ENCODE measurements at places on chromosomes 1 and 21.

DNA sequence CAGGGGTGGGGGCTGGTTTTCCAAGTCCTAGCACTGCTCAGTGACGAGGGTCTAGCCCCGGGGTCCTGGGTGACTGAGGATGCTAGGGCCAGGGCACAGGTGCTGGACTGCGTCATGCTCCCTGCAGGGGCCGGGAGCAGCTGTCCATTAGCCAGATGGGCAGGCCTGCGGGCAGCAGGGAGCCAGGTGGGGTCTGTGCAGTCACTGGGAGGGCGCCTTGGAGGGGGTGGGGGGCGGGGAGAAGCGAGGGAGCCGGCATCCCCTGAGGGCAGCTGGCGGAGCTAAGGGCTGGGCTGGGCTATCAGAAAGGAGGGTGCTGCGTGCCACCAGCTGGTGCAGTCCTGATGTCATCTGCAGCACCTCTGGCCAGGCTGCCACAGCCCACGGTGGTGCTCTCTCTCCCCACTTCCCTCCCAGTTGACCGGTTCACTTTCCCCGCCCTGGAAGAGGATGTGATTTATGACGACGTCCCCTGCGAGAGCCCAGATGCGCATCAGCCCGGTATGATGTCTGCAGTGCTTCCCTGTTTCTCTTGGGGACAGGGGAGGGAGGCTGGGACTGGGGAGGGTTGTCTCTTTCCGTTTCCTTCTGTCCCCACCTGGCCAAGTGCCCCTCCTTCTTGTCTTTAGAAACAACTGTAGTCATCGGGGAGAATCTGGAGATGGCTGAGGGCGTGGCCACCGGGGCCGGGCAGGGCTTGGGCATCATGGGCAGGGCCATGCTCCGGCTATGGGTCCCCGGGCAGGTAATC is 63.8 kb downstream of the ARHGEF10L start:
- no peak for DNase-seq

DNA sequence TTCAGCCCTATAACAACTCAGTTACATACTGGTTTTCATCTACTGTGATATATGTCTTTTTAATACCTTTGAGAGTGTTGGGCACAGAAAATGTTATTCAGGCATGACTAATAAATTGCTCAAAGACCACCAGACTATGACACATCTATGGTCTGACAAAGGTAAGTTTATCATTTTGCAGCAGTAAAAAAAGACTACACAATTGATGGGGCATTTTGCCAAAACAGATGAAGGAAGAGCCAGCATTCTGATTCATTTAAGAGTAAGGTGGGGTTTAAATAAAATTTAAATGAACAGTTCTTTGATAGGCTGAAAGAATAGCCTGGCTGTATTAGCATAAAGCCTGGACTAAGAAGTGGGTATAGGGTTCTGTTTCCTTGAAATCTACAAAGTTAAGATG is 8.8 kb upstream of the RNPC3 start:
- no peak for DNase-seq

- DNase-seq = no peak
Observed at GRCh38 chr1:29936031-29936544, 699.8 kb downstream of the PTPRU start.

- no peak for DNase-seq
Observed at GRCh38 chr1:222777463-222777862, 37.4 kb upstream of the DISP1 start.

DNA sequence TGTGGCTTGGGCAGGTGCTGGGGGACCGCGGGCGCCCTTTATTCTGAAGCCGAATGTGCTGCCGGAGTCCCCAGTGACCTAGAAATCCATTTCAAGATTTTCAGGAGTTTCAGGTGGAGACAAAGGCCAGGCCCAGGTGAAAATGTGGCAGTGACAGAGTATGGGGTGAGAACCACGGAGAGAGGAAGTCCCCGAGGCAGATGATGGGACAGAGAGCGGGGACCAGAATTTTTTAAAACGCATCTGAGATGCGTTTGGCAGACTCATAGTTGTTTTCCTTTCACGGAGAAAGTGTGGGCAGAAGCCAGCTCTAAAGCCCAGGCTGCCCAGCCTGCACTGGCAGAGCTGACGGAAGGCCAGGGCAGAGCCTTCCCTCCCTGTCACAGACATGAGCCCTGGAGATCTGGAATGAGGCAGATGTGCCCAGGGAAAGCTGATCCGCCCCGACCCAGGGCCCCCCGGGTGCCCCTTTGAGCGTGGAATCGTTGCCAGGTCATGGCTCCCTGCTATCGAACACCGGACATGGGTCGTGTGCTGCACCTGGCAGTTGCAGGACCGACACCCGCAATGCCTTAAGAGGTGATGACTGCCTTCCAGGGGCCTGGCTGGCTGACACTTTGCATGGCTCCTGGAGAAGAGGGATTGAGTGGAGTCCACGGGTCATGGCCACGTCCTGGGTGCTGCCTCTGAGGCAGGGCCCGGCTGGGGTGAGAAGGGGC is 6.5 kb upstream of the SLX9 start:
- no peak for DNase-seq

DNA sequence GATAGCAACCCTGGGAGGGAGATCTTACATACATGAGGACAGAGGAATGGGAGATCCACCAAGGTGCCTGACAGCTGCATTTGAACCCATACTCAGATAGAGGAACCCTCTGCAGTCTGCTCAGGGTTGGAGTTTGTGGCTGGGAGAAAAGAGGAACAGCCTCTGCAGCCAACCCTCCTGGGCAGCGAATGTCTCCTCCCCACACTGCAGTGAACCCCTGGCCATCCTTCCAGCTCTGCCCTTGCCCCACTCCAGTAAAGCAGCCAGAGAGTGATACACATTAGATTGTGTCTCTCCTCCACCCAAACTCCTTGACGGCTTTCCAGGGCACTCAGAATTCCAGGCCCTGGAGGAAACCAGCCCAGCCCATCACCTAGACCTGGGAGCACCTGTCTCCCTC is 137.7 kb downstream of the RUNX1 start:
- no peak for DNase-seq

- DNase-seq = no peak
Observed at GRCh38 chr1:20476265-20477038, 9.6 kb downstream of the CAMK2N1 start.

DNA sequence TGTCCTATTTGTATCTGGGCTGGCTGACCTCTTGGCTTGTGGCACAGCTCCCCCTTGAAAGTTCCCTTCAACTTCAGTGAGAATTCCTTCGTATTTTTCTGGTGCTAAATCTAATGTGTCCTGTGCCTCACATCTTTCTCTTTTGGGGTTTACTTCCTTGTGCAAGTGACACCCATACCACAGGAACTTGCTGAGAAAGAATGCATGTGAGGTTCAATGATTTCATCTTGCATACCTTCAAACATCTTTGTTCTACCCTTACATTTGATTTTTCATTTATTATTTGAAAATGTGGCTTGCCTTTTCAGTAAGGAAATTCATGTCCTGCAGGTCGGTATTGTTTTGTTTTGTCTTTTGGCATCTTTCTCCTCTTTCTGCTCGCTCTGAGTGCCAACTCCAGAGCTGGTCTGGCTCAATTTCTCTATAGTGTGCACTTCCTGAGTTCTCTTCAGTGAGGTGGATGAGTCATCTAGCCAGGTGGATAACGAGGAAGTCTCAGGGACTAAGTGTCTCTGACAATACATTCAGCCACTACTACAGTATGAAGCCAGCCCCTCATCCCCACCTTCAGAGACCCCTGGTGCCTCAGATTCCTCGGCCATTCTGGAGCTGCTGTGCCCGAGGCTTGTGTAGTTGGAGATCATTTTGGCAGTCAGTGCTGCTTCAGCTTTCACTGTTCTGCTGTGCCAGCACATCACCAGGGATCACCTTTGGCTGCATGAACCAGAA is 59.5 kb downstream of the RIPK4 start:
- DNase-seq = no peak

- no peak for DNase-seq
Observed at GRCh38 chr21:37804001-37804400, 112.3 kb downstream of the KCNJ6 start.

GRCh38 chr1:235613602-235614001 is 36.0 kb downstream of the GNG4 start:
- no peak for DNase-seq

- DNase-seq = no peak
Observed at GRCh38 chr1:87203904-87204303, 124.8 kb upstream of the LMO4 start.

- no peak for DNase-seq
Observed at GRCh38 chr1:214648801-214649200, 45.8 kb downstream of the CENPF start.

GRCh38 chr1:234476172-234476571 is 2.8 kb downstream of the TARBP1 start:
- DNase-seq = no peak

DNA sequence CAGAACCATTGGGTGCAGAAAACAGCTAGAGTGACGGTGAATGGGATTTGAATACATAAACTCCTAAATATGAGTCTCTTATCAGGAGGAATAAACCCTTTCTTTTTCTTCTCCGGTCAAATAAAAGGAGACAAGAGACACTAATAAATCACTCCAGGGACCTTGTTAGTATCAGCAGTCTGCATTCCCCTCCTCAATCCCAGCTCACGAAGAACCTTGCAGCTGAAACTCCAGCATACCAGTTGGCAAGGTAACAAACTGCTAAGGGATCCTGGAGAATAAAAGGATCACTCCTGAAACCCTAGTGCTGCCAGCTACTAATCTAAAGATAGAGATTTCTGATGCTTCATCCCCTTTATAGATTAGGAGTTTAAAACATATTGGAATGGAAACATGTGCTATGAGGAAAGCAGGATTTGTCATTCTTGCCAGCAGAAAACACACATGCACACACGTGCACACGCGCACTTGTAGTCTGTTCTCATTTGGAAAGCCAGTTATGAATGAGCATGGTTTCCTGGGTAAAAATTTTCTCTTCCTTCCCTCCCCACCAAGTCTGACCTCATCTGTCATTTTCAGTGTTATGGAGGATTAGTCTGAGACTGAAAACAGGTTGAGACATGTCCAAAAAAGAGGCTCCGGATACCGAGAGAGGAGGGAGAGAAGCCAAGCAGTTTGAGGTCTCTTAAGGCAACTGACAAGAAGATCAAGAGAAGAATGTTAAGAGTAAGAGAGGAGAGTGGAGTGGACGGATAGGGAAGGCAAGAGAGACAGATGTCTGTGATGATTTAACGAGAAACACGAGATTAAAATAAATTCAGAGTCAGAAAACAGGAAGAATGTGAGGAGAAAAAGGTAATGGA is 10.9 kb downstream of the IER5 start:
- no peak for DNase-seq

DNA sequence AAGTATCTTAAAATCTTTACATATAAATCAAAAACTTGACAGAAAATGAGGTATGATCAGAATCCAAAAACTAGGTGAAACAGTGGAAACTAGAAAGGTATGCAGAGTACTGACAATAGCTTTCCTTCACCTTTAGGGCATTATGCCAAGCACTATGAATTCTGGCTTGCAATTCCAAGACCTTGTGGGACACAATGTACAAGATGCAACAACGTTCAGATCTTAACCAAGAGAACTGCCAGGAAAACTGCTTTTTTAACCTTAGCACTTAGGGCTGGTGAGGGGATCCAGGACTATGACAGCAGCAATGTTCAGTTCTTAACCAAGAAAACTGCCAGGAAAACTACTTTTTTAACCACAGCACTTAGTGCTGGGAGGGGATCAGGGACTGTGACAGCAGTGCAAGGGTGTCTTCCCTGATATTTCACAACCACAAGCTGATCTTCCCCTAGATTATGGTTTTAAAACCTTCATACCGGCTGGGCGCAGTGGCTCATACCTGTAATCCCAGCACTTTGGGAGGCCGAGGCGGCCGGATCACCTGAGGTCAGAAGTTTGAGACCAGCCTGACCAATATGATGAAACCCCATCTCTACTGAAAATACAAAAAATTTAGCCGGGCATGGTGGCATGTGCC is 22.3 kb downstream of the FOXJ3 start:
- no peak for DNase-seq

DNA sequence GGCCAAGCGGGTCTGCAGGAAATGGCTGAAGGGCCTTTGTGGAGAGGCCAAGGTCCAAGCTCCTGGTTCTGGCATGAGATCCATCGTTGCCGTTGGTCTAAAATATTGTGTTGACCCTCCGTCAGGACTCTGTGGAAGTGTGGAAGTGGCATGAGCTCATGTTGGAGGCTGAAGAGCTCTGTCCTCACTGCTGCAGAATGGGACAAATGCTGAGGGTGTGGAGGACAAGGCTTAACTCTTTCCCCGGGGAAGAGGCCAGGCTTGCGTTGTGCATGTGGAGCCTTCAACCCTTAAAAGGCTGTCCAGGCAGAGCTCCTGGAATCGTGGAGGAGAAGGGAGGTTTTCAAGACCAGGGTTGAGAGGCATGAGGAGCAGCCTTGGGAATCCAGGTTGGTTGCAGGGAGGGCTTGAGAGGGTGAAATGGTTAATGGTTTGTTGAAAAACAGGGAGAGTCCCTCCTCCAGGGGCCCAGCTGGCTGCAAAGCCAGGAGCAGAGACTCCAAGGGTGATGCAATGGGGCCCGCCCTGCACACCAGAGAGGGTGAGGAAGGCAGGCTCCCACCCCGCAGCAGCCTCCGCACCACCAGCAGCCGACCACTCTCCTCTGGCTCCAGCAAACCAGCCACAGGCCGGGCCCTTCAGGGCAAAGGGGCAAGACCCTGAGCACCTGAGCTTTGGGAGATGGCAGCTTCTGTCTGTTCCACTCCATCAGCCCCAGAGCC is 6.7 kb upstream of the AHCYL1 start:
- no peak for DNase-seq

GRCh38 chr1:14062669-14063068 is 362.7 kb downstream of the PRDM2 start:
- DNase-seq = no peak

GRCh38 chr1:200112290-200112689 is 84.8 kb downstream of the NR5A2 start:
- no peak for DNase-seq

GRCh38 chr1:60069691-60070090 is 3.9 kb downstream of the C1orf87 start:
- DNase-seq = no peak

DNA sequence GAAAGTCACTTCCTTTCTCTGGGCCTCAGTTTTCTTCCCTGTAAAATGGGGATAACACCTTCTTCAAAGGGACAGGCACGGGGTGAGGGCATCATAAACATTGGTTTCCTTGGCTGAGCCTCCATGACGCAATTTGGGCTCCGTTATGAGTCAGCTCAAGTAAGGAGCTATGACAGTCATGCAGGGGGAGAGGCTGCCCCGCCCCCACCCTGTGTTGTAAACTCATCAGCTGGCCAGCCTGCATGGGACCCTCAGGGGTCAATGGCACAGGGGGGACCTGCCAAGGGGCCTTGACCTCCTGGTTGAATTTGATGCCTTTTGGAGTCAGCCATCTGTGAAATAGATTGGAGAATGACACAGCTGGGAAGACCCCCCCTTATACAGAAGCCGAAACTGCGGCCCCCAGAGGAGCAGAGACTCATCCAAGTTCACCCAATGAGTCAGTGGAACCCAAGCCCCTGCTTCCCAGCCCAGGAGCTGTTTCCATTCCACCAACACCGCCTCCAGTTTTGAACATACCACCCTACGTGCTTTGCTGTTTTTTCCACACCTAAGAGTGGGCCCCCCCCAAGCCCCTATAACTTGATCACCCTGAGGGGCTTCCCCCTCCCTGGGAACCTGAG is 36.8 kb upstream of the RUNX3 start:
- peak; percentile 91 for DNase-seq

GRCh38 chr1:32997381-32997891 is 32.8 kb upstream of the RNF19B start:
- no peak for DNase-seq

- no peak for DNase-seq
Observed at GRCh38 chr21:44972821-44973220, 33.0 kb downstream of the SLX9 start.

Measured in stimulated activated effector memory CD8-positive, alpha-beta T cell treated with anti-CD3 and anti-CD28 coated beads, Interleukin-12 subunit alpha, Interleukin-12 subunit beta, amount 100 ng/mL, for 72 hours (primary cell).